Right ventricle myocardium superior (tissue), 1 donor: ENCODE measurements at places on chromosomes 5 and 9. TPM values are rescaled to one million over a fixed set of nuclear protein-coding genes. Genes with fewer than 3 reads are reported as not detected.

DNA sequence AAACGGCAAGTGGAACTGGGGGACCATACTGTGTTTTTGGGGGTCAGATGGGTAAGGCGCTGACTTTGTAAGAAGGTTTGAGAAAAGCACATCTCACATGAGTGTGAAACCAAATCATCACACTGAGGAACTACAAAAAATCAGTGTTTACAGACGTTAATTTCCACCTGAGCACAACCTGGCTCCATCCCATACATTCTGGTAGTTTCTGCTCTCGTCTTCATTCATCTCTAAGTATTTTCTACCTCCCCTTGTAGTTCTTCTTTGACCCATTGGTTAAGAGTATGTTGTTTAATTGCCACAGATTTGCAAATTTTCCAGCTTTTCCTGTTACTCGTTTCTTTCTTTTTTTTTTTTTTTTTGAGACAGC, 8.9 kb upstream of the DPP7 start:
- DNase-seq: no peak

DNA sequence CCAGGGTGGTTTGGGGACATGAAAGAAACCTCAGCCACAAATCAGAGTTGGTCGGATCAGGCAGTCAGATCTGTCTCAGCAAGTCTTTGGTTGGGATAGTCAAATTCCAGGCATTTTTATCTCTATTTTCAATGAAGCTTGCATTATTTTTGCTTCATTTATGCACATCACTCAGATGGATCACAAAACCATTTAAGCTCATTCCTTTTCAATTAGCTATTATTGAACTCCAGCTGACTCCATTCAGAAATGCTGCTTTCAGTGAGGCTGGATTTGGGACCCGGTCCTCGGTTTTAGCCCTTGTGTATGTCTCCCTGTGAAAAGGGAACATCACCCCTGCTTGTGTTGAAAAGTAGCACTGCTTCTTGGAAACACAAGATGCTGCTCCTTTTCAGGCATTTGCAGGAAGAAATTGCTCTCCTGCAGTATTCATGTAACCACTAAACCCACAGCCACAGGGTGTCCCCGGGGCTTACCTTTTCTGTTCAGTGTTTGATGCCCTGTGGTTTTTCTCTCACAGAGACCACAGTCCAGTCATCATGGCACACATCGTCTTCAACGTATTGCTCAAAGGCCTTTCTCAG, 232.9 kb downstream of the NFIB start:
- DNase-seq: no peak

- no peak for DNase-seq
These were observed 5.5 kb downstream of the GIN1 start for GRCh38 chr5:103114440-103114839.

DNA sequence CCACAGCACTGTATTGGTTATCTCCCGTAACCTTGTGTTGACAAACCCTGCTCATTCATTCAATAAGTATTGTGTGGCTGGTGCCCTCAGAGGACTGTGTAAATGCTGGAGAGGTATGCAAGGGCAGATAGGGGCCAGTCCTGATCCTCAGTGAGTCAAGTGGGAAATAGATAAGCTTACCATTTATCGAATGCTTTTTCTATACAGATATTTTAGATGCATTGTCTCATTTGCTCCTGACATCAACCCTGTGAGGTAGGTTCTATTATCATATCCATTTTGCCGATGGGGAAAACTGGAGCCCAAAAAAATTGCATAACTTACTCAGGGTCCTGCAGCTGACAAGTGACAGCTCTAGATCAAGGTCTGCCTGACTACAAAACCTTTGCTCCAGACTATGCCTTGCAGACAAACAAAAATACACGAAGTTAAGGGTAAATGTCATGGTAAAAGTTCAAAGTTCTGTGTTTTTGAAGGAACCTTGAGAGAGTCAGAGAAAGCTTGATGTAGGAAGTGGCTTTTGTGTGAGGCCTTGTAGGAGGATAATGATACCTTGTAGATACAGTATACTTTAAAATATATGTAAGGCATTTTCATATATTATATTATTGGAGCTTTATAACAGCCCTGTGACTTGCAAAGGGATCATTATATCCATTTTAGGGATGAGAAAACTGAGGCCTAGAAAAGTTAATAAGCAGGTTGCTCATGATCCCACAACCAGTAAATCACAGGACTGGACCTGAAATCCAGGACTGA, 22.7 kb downstream of the CYFIP2 start:
- no peak for DNase-seq

DNA sequence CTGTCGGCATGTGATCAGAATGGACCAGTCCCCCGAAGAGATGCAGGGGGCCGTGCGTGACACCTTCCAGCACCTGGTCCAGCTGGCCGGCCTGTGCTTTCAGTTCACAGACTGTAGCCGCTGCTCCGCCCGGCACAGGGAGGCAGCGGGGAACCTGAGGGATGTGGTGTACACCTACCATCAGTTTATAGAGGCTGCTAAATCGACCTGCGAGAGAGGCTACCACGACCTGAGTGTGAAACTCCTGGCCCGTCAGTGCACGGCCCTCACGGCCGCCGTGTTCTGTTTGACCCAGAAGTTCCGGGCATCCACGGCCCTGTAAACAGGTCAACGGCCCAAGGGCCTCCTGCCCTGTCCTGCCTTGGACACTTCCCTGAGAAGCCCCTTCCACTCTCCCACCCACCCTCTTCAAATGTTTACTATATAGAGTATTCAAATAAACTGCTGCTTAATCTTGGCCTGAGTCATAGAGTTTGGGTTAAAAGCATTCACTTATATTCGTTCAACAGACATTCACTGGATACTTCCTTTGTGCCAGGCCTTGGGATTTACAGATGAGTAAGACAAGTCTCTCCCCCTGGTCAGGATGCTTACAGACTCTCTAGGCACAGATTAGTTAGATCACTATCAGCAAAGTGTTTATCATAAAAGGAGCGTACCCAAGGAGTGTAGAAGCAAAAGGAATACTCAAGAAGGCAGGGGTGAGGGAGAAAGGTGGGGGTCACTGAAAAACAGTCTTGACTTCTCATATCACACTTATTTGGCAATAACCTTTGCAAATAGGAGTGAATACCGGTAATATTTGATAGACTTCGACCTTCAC, 6.9 kb upstream of the TRMT10B start:
- no peak for DNase-seq

- no peak for DNase-seq
These were observed 1.1 kb upstream of the ARHGEF28 start for GRCh38 chr5:73624888-73625287.

DNA sequence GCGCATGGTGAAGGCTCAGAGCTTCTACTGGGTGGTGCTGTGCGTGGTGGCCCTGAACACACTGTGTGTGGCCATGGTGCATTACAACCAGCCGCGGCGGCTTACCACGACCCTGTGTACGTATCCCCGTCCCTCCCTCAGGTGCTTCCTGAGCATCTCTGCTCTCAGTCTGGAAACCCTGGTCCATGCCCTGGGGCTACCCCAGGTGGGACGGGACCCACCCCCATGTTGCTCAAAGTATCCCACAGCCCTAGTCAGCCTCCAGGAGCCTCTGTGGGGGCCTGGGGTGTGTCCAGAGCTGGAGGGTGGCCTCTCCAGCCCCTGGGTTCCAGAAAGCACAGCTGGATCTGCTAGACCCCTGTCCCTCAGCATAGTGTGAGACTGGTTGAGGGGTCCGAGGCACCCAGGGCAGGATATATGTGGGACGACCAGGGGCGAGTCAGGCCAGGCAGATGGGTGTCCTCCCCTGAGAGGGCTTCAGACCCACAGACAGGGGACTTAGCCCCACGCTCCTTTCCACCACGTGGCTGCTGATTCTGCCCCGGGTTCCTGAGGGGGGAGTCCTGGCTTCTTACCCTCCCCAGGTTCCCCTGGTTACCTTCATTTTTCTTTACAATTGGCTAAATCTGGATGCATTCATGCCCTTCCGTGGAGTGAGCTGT, 94.0 kb downstream of the CACNA1B start:
- DNase-seq: peak; percentile 35

DNA sequence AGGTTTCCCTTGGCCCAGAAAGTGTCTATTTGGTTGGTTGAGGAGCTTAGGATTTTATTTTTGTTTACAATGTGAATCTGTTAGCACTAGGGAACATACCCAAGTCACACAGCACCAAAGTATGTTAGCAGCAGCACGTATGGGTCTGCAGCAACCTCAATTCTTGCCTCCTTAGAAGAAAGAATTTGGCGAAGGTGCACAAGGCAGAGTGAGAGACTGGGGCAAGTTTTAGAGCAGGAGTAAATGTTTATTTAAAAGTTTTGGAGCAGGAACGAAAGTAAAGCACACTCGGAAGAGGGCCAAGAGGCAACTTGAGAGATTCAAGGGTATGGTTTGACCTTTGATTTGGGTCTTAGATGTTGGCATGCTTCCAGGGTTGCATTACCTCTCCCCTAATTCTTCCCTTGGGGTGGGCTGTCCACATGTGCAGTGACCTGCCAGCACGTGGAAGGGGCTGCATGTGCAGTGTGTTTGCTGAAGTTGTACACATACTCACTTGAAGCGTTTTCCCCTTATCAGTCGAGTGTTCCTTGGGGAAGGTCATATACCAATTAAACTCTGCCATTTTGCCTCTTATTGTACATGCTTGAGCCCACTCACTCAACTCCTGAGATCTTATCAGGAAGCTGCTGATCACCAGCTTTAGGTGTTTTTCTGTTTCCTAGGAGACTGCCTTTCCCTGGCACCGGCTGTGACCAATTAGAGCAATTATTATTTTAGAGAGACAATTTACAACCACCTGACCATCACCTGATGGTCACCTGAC, 64.9 kb upstream of the SHC3 start:
- no peak for DNase-seq

GRCh38 chr9:85569988-85570387, 171.8 kb downstream of the AGTPBP1 start:
- no peak for DNase-seq

- no peak for DNase-seq
These were observed 15.7 kb upstream of the TNC start for GRCh38 chr9:115133649-115134048.

- DNase-seq: no peak
These were observed 163.1 kb downstream of the SEC61B start for GRCh38 chr9:99385215-99385614.

DNA sequence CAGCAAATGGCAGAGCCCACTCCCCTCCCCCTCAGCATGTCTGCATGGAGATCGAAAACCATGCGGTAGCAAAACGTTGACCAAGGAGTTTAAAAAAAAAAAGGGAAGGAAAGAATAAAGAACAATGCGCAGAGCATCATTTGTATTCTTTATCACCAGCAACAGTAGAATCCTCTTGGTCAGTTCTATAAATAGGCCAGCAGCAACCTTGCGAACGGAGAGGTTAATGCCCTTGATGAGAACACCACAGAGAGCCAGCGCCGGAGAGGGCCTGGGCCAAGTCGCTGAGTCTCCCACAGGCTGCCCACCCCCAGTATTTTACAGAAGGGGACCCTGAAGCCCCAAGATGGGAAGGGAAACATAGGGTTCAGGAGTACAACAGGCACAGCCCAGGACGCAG, 22.7 kb downstream of the WHRN start:
- DNase-seq: no peak

GRCh38 chr9:75685062-75685461, 205.4 kb upstream of the PCSK5 start:
- DNase-seq: no peak

DNA sequence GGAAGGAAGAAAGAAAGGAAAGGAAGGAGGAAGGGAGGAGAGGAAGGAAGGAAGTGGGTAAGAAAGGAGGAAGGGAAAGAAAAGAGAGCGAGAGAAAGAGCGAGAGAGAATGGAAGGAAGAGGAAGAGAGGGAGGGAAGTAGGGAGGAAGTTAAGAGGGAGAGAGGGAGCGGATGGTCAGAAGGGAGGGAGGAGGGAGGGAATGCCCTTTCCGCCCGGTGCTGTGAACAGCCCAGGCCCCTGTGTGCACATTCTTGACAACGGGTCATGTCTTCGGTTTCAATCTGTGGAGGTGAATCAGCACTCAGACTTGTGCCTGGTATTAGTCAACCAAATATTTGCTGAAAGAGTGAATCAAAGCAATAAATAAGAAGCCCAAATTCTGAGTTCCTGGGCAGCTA, 39.2 kb downstream of the PRUNE2 start:
- DNase-seq: no peak

- peak; percentile 76 for DNase-seq
These were observed 51.5 kb upstream of the ARL15 start for GRCh38 chr5:54361691-54362411.

DNA sequence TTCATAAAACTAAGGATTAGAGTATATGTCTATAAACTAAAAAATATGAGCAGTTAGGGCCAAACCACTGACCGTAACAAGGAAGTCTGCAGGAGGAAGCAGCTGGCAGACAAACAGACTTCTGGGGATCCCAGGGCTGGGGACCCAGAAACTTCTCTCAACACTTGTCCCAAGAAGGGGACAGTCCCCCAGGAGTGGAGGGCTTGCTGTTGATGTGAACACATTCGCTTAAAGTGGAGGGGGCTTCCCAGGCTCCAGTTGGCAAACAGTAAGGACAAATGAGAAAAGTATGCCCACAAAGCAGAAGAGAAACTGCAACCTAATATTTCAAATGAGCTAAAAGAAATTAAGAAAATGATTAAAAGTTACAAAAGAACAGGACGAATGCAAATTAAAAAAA, 83.7 kb downstream of the PDE8B start:
- no peak for DNase-seq

- peak; percentile 88 for DNase-seq
These were observed 159.5 kb downstream of the C9orf152 start for GRCh38 chr9:110048403-110048975.

DNA sequence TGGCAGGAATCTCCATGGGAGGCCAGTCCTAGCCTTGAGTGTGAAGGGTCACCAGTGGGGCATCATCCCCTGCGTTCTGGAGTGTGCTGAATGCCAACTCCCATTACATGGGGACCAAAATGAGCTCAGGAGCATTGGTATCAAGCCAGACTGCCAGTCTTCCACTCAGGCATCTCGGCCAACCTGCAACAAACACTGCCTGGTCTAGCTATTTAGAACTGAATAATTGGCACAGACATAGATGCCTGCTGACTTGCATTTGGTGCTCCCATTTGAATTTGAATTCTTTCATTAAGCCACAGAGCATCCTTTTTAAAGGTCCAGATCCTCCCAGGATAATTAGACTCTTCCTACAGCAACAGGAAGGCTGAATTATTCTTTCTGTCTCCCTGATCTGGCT, 116.6 kb upstream of the ABCA1 start:
- DNase-seq: peak; percentile 50

DNA sequence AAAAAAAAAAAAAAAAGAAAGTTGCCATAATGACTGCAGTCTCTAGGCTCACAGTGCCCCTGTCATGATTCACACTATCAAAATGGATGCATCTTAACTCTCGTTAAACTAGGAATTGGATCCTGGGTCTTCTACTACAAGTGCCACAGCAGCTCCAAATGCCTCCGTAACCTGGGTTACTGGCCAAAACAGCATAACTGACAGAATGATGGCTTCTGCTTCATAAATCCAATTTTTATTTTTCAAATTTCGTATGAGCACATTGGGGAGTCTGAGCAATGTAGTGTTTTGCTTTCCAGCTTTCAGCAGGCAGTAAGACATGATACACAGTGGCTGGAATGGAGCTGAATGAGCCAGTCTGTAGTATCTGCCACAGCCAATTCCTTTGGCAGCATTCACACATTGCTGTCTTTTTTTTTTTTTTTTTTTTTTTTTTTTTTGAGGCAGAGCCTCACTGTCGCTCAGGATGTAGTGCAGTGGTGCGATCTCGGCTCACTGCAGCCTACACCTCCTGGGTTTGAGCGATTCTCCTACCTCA, 36.0 kb upstream of the NPM1 start:
- no peak for DNase-seq

Gene FYB1
- total RNA-seq: 4.2 TPM

Gene SLC6A19
- not detected for total RNA-seq

Gene CYLC2
- total RNA-seq: not detected

Gene KCNMB1
- 0.65 TPM for total RNA-seq

Gene F2RL2
- 0.13 TPM for total RNA-seq

Gene CAMK4
- 0.16 TPM for total RNA-seq

Gene IFNK
- not detected for total RNA-seq

Gene ACOT12
- total RNA-seq: not detected

Gene FOXD4L3
- not detected for total RNA-seq

Gene OLFML2A
- 27.5 TPM for total RNA-seq

Gene ORM2
- total RNA-seq: not detected
